Nasal cavity respiratory epithelium epithelial cell of viscerocranial mucosa (primary cell): ENCODE measurements at places on chromosomes 4 and X. TPM values are rescaled to one million over a fixed set of nuclear protein-coding genes. Genes with fewer than 3 reads are reported as not detected.

IL1RAPL1 gene
- total RNA-seq = under 0.01 TPM in 1 of 2 replicates, not detected in the other

DNAAF6 gene
- not detected in 2 replicates for total RNA-seq

ATP8A1 gene
- total RNA-seq = 1.0 and 1.9 TPM in 2 replicates

VCX3B gene
- not detected in 2 replicates for total RNA-seq

ABCB7 gene
- total RNA-seq = 19.5 and 21.3 TPM in 2 replicates

FGF2 gene
- 6.8 and 19.1 TPM in 2 replicates for total RNA-seq

LIMCH1 gene
- 0.34 and 4.5 TPM in 2 replicates for total RNA-seq

F8A2 gene
- total RNA-seq = not detected in 2 replicates

SSX4 gene
- not detected in 2 replicates for total RNA-seq

LSM6 gene
- total RNA-seq = 24.0 and 32.5 TPM in 2 replicates

AFM gene
- not detected in 2 replicates for total RNA-seq

PITX2 gene
- under 0.01 and 0.07 TPM in 2 replicates for total RNA-seq

CFAP99 gene
- total RNA-seq = not detected in 2 replicates

PAGE2B gene
- total RNA-seq = not detected in 2 replicates

RBM47 gene
- 42.7 and 113 TPM in 2 replicates for total RNA-seq

CT83 gene
- total RNA-seq = not detected in 2 replicates

OCIAD1 gene
- total RNA-seq = 108 and 113 TPM in 2 replicates

TEC gene
- total RNA-seq = 1.4 and 1.6 TPM in 2 replicates

CCSER1 gene
- 9.6 and 19.6 TPM in 2 replicates for total RNA-seq

ZC4H2 gene
- 1.0 and 4.1 TPM in 2 replicates for total RNA-seq

RS1 gene
- total RNA-seq = not detected in 2 replicates
